Lung microvascular endothelial cell (primary cell): ENCODE measurements at places on chromosomes 2 and 18. TPM values are rescaled to one million over a fixed set of nuclear protein-coding genes. Genes with fewer than 3 reads are reported as not detected.
A peak's percentile ranks its signal among the peaks of the same experiment; 100 is the strongest.

GRCh38 chr2:28635191-28635611, 116.4 kb upstream of the PPP1CB start:
- DNase-seq: peak; percentile 42

The DPYSL5 gene
- total RNA-seq: not detected in 2 replicates

GRCh38 chr18:33914399-33914798, 310.3 kb downstream of the NOL4 start:
- DNase-seq: no peak

The RAB10 gene
- total RNA-seq: 39.2 and 47.0 TPM in 2 replicates

The ATP6V1B1 gene
- total RNA-seq: not detected in 2 replicates
